ENCODE measurements at places on chromosomes 12 and 14.

- no peak for DNase-seq
These were observed 69.6 kb upstream of the DDX11 start for GRCh38 chr12:31003861-31004640.

DNA sequence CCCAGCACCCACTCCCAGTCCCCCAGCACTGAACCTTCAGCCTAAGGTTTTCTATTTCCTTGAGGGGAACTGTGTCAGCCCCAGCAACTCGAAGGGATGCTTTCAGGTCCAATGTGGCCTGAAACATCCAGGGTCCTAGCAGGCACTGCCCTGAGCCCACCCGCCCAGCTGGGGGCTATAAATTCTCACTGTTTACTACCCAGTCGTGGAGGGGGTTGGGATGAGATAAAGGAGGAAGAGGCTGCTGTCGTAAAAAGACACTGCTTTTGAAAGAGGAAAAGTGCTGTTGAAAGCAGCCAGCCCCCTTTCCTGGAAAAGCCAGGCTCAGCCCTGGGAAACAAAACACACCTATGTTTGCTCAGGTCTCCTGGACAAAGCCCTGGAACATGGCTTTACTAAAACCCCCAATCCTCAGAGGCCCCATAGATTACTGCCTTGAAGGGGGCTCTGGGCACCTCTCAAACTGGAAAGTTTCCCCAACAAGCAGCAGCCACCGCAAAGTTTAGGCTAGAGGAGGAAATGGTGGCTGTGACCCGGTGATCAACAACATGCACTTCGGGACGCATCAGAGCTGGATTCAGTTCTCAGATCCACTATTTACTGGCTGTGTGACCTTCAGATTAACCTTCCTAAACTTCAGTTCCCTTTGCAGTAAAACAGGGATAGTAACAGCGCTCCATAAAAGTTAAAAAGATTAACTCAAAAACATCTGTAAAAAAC is 51.0 kb downstream of the ACTN1 start:
- DNase-seq, result no peak

DNA sequence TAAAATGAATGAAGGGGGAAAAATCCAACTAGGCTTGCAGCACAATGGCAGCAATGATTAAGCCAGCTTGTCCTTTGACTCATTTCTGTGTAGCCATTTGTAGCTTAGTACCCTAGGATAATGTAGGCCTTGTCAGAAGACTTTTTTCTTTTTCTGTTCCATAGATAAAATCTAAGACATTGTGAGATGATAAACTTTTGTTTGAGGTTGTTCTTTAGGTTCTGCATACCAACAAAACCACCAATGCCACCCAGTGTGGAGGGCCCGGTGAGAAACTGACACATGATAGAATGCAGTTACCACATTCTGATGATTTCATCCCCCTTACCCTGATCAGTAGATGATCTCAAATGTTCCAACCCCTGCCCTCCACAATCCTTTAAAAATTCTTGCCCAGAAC is 6.6 kb upstream of the KLRD1 start:
- no peak for DNase-seq

DNA sequence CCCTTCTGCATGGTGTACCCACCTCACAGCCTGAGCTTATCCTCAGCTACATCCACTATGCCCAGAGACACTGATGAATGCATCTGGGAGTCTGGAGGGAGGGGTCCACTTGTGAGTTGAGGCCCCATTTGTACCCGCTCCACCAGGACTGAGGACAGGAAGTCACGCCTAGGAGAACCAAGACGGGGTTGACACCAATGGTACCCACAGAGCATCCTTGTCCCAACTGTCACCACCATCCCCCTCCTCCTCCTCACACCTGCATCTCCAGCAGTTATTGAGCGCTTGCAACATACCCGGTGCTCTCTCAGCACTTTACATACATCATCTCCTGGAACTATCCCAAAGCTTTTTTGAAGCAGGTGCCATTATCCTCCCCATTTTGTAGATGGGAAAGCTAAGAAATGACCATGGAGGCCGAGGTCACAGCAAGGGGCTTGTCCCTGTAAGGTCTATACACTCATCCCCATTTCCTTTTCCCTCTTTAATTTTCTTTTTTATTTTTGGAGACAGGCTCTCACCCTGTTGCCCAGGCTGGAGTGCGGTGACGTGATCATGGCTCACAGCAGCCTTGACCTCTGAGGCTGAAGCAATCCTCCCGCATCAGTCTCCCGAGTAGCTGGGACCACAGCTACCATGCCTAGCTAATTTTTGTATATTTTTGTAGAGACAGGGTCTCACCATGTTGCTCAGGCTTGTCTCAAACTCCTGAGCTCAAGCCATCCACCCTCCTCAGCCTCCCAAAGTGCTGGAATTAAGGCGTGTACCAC is 31.7 kb downstream of the DGLUCY start:
- no peak for DNase-seq

DNA sequence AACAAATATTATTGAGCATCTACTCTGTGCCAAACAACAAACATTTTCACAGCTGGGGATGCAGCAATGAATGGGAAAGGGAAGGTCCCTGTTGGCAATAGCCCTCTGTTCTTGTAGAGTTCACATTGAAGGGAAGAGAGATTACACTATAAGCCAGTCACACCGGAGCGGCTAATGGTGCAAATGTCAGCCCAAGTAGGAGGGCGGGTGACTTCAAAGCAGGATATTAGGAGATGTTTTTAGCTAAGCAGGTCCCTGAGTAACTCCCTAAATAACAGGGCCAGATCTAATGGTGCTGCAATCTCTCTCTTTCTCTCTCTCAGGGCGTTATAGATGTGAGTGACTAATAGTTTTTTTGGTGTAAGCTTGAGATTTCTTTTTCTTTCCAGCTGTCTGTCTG is 30.7 kb downstream of the FLVCR2 start:
- no peak for DNase-seq

DNA sequence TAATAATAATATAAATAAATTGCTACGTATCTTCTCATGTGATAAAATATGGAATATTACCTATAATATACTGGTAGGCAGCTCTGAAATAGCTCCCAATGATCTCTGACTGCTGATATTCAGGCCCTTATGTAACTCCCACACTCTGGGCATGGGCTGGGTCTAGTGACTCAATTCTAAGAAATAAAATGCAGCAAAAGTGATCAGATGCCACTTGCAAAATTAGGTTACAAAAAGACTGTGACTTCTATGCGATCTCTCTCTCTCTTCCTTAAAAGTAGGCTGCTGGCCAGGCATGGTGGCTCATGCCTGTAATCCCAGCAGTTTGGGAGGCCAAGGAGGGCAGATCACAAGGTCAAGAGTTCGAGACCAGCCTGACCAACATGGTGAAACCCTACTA is 10.3 kb upstream of the CACNB3 start:
- DNase-seq, result no peak

GRCh38 chr14:104438166-104438887 is 141.2 kb upstream of the C14orf180 start:
- DNase-seq, result no peak

GRCh38 chr12:14394317-14395073 is 29.0 kb downstream of the ATF7IP start:
- no peak for DNase-seq

DNA sequence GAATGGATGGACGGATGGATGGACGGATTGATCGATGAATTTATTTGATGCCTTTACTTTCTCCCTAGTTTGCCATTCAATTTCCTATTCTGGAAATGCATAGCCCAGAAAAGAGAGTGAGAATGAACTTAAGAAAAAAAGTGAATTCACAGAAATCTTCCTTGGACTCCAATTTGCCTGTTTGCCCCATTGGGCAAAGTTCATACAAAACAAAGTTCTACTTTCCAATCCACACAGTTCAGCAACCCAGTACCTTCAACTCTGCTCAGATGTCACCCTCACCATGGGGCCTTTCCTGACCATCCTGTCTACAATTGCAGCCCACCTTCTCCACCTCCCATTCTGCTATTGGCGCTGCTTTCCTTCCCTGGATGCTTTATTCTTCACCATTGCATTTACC is 8.2 kb upstream of the NUAK1 start:
- no peak for DNase-seq

- no peak for DNase-seq
These were observed 295.9 kb upstream of the ATP2B1 start for GRCh38 chr12:90004319-90005074.

- no peak for DNase-seq
These were observed 46.8 kb upstream of the OR5AU1 start for GRCh38 chr14:21202463-21203358.

- DNase-seq, result no peak
These were observed 530 bp downstream of the APAF1 start for GRCh38 chr12:98645572-98646067.

DNA sequence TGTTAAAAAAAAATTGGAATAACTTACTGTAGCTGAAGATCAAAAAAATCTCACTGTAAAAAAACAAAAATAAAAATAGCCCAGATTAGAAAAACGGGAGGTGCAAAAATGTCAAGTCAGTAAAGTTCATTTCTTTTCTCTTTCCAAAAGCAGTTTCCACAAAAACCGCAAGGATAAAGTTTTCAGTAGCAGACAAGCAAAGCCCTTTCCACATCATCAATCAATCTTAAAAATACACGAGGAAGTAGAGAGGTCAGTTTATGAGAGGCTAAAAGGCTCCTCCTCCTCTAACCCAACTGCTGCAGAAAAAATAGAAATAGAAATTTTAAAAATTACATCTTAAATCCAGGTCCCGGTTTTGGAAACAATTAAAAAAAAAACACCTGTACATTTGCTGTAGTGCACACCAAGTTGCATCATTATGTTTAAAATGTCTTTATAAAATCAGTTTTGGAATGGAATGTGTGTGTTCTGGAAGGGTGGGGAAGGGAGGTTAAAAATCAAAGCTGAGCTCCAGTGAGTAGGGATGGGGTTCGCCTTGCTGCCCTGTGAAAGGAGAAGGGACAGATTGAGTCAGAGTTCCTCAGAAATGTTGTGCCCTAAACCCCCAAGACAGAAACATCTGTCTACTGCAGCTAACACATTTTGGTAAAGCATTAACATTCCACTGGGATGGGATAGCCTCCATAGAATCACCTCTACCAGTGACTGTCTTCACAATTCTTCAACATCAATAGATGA is 5.8 kb downstream of the HNRNPC start:
- DNase-seq, result no peak

- peak; percentile 7 for DNase-seq
These were observed 377.5 kb downstream of the ALG10 start for GRCh38 chr12:34399631-34400410.

- no peak for DNase-seq
These were observed 14.0 kb upstream of the CRY1 start for GRCh38 chr12:107107381-107107780.

DNA sequence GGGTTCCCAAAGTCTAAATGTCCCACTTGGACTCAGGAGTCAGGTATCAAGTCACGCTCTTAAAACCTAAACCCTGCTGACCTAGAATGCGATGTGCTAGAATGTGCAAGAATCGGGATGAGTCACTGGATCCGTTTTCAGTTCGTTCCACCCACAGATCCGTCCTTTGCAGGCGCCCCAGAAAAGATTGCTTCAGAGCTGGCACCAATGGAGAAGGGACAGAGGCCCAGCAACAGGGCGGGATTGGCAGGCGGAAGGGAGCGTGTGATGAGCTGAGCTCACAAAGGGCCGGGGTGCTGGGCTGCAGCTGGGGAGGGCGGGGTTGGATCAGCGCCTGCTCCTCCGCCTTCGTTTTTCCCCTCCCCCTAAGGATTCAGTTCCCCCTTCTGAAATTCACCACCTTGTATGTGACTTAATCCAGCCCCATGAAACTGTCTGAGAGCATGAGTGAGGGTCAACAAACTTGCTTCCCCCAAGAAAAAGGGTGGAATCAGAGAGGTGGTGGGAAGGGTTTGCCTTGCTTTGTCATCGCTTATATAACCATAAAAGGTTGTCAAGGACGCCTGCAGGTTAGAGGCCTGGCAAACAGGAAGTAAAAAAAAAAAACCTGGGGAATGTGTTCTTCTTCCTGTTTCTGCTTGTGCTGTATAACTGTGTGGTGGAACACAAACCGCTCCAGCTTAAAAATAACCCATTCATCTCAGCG is 2.8 kb upstream of the UBC start:
- DNase-seq, result peak; percentile 74

- no peak for DNase-seq
These were observed 130.9 kb upstream of the PLEKHA5 start for GRCh38 chr12:18998343-18999261.

- DNase-seq, result no peak
These were observed 194.0 kb downstream of the DPF3 start for GRCh38 chr14:72699852-72700257.

GRCh38 chr14:72014486-72014885 is 82.3 kb downstream of the RGS6 start:
- DNase-seq, result no peak

DNA sequence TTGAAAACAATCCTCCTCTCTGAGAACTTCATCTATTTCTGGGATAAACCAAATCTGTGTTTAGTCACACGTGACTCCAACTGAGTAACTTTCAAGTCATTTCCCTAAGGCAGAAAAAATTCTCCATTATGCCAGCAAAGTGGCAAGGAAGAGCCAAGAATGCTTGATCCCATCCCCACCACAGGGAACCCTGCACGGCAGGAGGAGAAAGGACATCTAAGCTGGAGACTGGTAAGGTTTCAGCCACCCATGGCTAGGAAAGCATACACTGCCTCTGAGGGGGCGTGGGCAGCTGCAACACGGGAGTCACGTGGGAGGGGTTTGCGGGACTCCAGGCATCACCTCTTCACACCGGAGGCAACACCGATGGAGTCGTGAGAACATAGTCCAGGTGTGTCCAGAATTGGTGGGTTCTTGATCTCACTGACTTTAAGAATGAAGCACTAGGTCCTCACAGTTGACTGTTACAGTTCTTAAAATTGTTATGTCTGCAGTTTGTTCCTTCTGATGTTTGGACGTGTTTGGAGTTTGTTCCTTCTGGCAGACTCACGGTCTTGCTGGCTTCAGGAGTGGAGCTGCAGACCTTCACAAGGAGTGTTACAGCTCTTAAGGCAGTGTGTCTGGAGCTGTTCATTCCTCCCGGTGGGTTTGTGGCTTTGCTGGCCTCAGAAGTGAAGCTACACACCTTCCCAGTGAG is 2.7 kb upstream of the SIVA1 start:
- DNase-seq, result no peak

DNA sequence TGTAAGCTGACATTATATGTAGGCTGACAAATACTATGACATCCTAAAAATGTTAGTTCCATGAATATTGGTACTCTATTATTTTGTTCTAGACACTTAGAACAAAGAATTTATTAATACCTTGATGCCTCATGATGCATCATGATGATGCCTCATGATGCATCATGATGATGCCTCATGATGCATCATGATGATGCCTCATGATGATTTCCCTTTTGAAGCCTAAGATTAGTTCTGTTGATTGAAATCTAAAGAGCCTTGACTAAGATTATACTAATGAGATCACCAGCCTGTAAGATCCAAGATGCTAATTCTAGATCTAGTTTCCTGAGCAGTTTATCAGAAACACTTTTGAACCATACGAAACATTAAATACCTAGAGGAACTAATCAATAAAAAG is 4.6 kb upstream of the CEP128 start:
- DNase-seq, result no peak

- no peak for DNase-seq
These were observed 19.0 kb upstream of the DRAM1 start for GRCh38 chr12:101858361-101858760.

- no peak for DNase-seq
These were observed 18.9 kb downstream of the DEGS2 start for GRCh38 chr14:100140452-100141078.
